ENCODE measurements at places on chromosomes 2 and 18.

GRCh38 chr18:56026509-56026908 is 438.5 kb upstream of the TCF4 start:
- DNase-seq: no peak

- no peak for DNase-seq
Measured at GRCh38 chr2:165161510-165161909, 42.3 kb downstream of the SCN3A start.

DNA sequence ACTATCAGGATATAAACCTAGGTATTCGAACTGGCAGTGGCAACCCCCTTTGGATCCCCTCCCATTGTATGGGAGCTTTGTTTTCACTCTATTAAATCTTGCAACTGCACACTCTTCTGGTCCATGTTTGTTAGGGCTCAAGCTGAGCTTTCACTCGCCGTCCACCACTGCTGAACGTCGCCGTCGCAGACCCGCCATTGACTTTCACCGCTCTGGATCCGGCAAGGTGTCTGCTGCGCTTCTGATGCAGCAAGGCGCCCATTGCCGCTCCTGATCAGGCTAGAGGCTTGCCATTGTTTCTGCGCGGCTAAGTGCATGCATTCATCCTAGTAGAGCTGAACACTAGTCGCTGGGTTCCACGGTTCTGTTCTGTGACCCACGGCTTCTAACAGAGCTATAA is 69.1 kb downstream of the LCLAT1 start:
- DNase-seq: no peak

- no peak for DNase-seq
Measured at GRCh38 chr2:11568436-11568835, 34.6 kb downstream of the GREB1 start.

GRCh38 chr2:137369106-137369505 is 595.2 kb upstream of the HNMT start:
- DNase-seq: no peak

DNA sequence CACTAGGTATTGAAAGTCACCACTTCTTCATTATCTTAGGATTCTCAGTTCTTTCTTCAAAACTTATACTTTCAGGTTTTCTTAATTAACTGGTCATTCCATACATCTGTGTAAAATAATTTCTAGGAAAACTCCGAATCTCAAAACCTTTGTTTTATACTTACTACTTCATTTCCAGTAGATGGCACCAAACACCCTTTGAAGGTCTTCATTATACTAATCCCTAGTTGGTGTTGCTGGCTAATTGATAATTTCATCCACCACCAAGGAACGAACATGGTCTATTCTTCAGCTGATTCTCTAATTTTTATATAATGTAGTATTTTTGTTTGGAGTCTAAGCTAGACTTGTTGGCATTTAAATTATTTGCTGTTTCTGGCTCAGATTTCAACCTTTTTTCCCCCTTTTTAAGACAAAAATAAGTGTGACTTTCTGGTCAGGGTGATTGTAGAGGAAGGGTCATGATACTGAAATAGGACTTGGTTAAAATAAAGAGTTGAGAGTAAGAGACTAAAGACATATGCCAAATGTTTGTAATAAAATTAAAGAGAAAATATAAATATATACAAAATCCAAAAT is 2.8 kb upstream of the MXD1 start:
- no peak for DNase-seq

- no peak for DNase-seq
Measured at GRCh38 chr2:96134421-96134820, 3.9 kb downstream of the ASTL start.

GRCh38 chr2:20604951-20605381 is 45.9 kb downstream of the HS1BP3 start:
- DNase-seq: no peak

DNA sequence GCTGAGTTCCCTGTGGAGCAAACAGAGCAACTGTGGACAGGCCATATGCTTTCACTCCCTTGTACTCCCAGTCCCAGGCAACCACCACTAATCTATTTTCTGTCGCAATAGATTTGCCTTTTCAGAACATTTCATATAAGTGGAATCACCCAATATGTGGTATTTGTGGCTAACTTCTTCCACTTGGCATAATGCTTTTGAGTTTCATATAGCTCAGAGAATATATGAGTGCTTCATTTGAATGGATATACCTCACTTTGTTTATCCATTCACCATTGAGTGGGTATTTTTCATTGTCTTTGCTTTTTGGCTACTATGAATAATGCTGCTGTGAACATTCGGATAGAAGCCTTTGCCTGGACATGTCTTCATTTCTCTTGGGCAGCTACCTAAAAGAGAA is 151.9 kb downstream of the CERS6 start:
- no peak for DNase-seq

- DNase-seq: no peak
Measured at GRCh38 chr2:196262606-196263005, 91.2 kb upstream of the STK17B start.

- no peak for DNase-seq
Measured at GRCh38 chr2:8636041-8636491, 45.8 kb upstream of the ID2 start.

GRCh38 chr2:12032398-12032797 is 286.0 kb downstream of the LPIN1 start:
- no peak for DNase-seq

GRCh38 chr2:168583710-168584521 is 127.8 kb downstream of the CERS6 start:
- no peak for DNase-seq

GRCh38 chr2:239804161-239805042 is 220.7 kb downstream of the NDUFA10 start:
- no peak for DNase-seq

GRCh38 chr2:118530976-118531375 is 316.5 kb downstream of the EN1 start:
- no peak for DNase-seq

- no peak for DNase-seq
Measured at GRCh38 chr18:1653873-1654272, 749.2 kb downstream of the ADCYAP1 start.

DNA sequence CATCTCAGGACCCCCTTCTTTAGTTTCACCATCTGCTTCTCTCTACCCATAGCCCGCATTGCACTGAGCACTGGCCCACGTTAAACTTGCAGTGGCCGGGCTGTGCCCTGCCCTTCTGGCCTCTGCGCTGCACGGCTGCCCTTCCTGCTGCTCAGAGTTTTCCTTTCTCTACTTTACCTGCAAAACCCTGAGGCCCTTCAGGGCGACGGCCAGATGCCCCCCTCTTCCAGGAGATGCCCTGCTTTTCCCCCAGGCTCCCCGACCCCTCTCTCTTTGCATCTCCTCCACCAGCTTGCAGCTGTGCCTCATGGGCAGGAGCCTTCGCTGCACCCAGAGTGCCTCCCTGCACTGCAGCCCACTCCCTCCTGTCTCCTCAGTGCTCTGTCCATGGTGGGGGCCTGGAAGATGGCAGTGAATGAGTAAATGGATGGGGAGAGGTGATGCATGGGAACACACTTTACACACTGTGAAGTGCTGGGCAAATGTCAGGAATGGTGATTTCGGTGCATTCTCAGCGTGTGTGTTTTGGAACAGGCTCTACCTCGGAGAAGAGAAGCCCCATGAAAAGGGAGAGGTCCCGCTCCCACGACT is 53.8 kb downstream of the NTSR2 start:
- no peak for DNase-seq

DNA sequence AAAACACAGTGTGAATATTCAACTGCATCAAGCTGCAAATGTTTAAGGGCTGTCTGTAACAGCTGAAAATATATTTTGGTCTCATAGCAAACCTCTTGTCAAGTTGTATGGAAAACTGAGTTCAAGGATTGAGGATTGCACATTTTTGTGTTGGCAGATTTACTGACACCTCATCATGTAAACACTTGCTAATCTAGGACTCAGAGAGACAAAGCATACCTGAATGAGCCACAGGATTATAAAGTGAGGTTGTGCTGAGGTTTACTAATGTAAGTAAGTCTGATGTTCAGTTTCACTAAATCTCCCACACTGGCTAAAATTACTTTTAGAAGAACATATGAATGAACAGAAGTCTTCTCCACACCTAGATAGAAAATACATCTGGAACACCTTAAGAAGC is 1993.1 kb upstream of the CELF4 start:
- DNase-seq: no peak

- DNase-seq: no peak
Measured at GRCh38 chr2:113283704-113284284, 5.1 kb upstream of the PAX8 start.

DNA sequence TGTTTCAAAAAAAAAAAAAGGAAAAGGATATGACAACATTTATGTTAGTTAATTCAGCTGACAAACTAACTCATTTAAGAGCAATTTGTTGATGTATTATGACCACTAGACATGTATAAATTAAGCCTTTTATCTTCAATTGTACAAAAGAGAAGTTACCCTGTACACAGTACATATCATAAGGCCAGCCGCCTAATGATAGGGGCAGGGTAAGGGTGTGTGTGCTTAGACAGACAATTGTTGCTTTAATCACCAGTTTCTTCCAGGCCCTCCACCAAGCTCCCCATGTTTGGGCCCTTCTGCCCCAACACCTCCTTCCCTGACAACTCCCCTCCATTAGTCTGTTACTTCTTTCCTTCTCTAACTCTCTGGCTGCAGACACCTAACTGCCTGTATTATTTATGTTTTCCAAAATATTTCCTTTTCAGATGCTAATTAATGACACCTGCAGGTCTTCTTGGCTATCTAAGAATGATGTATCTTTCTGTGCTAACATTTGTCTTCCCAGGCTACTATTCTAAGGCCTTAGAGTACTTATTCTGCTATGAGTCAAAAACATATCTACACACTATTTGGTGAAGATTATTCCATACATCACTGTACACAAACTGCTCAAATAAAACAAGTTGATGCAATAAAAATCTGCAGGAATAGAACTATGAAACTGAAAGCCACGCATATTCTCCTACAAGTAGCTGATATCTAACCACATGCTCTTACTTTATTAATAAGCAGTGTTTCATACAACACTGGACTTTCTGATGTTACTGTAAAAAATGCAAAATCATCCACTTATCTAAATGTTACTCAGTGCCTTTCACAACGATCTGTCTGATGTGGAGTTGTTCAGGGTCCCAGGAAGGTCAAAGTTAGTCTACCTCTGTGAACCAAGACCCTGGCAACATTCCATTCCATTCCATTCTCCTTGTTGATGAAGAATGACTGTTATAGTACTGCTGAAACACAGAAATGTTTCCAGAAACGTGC is 26.4 kb downstream of the TMEM131 start:
- DNase-seq: no peak

DNA sequence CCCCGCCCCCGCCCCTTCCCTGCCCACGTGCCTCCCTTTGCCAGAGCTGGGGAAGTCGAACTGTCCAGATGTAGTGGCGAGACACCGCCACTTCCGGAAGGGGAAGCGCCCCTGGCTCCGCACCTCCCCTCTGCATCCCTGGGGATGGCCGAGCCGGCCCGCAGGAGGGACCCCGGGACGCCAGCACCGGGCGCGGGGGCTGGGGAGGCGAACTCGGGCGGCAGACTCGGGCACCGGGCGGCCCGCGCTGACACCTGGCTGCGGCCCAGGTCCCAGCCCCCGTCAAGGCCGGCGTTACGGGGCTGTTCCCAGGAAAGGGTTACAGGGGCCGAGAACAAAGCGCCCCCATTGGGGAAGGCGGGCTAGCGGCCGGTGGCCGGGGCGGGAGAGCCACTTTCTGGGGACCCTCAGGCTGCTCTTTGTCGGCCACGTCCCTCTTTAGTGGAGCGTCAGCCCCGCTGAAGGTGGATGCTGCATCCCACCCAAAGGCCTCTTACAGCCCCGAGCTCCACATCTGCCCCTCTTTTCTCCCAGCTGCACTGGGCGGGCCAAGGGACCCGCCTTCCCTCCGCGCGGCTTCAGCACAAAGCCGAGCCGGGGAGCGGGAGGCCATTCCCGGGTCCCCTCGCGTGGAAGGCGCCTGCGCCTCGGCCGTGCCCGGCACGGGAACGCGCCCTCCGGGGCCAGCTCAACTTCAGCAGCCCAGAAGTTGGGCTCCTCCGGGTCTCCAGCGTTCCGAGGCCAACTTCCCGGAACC is 1.3 kb downstream of the SDC1 start:
- DNase-seq: peak; percentile 10

GRCh38 chr2:217643789-217644301 is 358.9 kb downstream of the TNS1 start:
- DNase-seq: no peak

DNA sequence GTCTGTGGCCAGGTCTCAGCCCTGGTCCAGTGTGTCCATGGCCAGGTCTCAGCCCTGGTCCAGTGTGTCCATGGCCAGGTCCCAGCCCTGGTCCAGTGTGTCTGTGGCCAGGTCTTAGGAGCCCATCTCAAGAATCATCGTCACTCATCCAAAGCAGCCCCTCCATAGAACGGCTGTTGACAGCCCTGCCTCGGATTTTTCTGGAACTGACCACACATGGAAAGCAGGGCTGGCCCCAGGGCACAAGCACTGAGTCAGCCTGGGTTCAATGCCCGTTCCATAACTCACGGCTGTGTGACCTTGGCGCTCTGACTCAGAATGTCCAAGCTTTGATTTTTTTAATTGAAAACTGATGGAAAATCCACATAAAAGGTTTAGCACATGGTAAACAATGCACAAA is 59.9 kb upstream of the SNTG2 start:
- DNase-seq: no peak

GRCh38 chr2:6202756-6203155 is 510.6 kb downstream of the SOX11 start:
- no peak for DNase-seq

GRCh38 chr2:28539118-28539541 is 43.3 kb downstream of the PLB1 start:
- DNase-seq: no peak

DNA sequence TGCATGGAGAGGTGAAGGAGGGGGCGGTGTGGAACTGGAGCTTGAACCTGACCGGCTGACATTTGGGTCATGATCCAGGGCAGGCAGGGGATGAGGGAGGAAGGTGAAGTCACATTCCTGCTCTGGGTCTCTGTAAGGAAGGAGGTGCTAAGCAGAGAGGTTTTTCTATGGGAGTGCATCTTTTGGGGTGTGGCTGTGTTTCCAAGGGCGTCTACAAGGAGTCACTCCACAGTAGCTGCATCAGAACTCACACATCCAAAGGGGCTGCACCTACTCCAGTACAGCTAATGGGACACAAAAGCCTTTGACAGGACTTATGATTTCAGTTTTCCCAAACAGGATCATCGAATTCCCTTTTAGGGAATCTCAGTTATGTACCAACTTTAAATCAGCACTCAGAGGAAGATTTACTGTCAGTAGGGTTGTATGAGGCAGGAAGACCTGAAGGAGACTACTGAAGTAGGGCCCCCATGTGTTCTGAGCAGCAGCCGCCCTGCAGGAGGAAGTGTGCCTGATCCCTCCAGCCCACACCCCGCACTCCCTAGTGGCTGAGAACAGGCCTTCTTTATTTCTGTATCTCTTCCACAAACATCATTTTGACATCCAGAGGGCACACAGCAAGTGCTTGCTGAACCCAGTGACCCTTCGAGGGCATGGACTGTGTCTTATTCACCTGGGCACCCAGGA is 137.2 kb downstream of the CELF4 start:
- no peak for DNase-seq

All from stimulated activated CD4-positive, alpha-beta T cell treated with anti-CD3 and anti-CD28 coated beads, Interleukin-4, amount 100 ng/mL, for 1 hour (primary cell).